ENCODE measurements at places on chromosomes 3 and 15. TPM values are rescaled to one million over a fixed set of nuclear protein-coding genes. Genes with fewer than 3 reads are reported as not detected.

SNTN gene
- total RNA-seq: not detected

CHRM5 gene
- not detected for total RNA-seq

DNAH12 gene
- total RNA-seq: 0.29 TPM

IRAK2 gene
- total RNA-seq: 1.6 TPM

- DNase-seq: no peak
These were observed 381.8 kb downstream of the NAALADL2 start for GRCh38 chr3:175240921-175241320.

- DNase-seq: no peak
These were observed 1.4 kb downstream of the DUT start for GRCh38 chr15:48332642-48333034.

DNA sequence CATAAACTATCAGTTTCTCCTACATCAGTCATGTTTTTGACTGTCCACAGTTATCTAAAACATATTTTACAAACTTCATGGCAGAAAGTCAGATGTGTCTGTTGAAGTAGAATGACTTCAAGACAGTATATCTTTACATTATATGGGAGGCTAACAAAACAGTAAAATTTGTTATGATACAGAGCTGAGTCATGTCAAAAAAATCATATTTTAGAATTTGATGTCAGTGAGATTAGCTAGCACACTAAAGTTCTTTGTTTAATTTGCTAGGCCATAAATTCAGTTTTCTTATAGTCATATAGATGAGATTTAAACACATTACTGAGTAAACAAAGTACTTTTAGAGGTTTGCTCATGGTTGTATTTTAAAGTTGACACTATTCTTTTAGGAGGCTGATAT lies 80.3 kb upstream of the IGSF10 start:
- DNase-seq: no peak

DNA sequence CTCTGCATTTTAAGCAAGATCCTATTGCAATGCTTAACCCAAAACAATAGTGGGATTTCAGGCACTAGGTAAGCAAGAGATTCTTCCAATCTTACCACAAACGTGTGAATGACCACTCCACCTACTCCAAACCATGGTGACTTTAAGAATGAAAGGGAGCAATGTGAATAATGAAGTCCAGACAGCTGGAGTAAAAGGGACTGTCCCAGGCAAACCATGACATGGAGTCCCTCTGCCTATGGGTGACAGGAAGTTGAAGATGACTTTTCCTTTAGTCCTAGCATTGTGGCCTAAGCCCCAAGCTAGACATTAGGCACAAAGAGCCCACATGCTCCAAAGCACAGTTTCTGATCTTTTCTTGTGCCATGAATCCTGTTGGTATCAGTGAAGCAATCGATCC lies 179.0 kb downstream of the SHQ1 start:
- no peak for DNase-seq

GRCh38 chr3:142586803-142587406 lies 8.4 kb upstream of the ATR start:
- DNase-seq: no peak

DNA sequence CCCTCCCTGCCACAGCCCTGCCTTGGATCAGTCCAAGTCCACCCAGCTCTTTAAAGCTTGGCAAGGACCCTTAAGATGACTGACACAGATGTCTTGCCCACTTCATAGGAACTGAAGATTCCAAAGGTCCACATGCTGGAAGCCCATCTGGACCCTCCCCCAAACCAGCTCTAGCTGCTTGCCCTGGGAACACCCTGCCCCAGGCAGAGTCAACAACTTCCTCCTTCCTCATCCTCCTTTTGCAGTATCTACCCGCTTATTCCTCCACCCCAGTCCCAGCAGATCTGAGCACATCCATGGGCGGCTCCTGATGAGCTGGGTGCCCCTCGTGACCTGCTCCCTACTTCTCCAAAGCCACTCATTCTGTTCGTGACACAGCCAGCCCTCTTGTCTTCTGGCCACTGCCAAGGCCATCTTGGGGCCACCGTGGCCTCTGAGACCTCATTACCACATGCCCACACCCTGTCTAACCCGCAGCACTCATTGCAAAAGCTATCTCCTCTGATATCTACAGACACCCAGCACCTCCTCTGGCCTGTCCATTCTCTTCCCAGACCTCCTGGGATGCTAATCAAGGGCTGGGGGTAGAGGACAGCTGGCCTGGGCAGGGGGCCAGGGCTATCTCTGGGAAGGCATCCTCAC lies 2.0 kb upstream of the PFKFB4 start:
- DNase-seq: no peak

- DNase-seq: no peak
These were observed 97.7 kb downstream of the RPL39L start for GRCh38 chr3:187041362-187042307.

DNA sequence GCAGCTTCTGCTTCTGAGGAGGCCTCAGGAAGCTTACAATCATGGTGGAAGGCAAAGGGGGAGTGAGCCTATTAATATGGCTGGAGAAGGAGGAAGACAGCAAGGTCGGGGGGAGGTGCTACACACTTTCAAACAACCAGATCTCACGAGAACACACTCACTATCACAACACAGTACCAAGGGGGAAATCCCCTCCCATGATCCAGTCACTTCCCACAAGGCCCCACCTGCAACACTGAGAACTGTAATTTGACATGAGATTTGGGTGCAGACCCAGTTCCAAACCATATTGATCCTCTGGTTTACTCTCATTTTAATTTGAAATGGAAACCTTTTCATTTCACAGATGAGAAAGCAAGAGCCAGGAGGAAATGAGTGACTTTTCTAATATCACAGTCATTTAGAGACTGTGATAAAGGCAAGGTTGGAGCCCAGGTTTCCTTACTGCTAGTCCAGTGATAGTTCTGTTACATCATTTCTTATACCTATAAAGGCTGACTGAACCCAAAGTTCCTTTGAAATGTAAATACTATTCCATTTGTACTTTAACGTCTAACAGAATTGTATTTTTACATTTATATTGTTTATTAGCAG lies 105.8 kb upstream of the GAP43 start:
- no peak for DNase-seq

- DNase-seq: no peak
These were observed at the start of gene XXYLT1 for GRCh38 chr3:195270817-195271409. Gene XXYLT1 (minus strand): TSS chr3:195271159. CDS start chr3:195271058, 101 bp downstream.

- DNase-seq: no peak
These were observed 815.1 kb downstream of the VGLL3 start for GRCh38 chr3:86175593-86176444.
